ENCODE measurements at places on chromosomes 5 and 9. TPM values are rescaled to one million over a fixed set of nuclear protein-coding genes. Genes with fewer than 3 reads are reported as not detected.

GRCh38 chr9:121185774-121186403 lies 15.8 kb downstream of the RAB14 start:
- DNase-seq: no peak

GRCh38 chr9:112881331-112881730 lies 9.3 kb downstream of the SLC46A2 start:
- DNase-seq: no peak

GRCh38 chr9:119761812-119762211 lies 392.6 kb upstream of the BRINP1 start:
- DNase-seq: no peak

DNA sequence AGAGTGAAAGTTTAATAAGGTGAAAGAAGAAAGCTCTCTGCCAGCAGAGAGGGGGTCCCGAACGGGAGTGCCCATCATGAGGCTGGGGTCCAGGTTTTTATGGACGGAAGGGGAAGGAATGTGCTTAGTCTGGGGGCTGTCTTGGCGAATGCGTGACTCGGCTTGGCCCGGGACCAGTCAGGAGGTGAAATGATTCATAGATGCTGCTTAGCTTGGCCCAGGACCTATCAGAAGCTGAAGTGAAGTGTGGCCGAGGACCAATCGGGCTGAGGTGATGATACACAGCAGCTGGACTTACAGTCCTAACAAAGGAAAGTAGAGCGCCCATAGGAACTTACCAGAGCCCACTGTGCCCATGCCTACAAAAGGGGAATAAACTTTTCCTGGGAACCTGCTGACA lies 3.9 kb upstream of the FKTN start:
- no peak for DNase-seq

GRCh38 chr5:3993856-3994473 lies 398.3 kb downstream of the IRX1 start:
- no peak for DNase-seq

DNA sequence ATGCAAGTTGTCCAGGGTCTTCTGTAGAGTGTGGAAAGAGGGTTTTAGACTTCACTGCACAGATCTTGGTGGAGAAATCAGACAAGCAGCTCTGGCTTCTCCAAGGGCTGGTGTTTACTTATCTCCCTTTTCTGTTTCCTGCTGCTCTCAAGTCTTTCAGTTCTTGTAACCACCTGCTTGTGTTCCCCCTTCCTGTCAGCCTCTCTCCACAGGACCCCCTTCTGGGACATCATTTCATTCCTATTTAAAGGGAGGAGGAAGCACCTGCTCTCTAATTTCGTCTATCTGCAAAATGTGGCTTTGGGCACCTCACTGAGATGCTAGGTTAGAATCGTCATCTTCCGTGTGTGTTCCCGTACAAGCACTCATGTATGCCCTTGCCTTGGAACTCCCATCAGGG lies 636.2 kb downstream of the MTRR start:
- DNase-seq: no peak

- no peak for DNase-seq
Observed at GRCh38 chr5:3382782-3383181, 212.8 kb upstream of the IRX1 start.

- no peak for DNase-seq
Observed at GRCh38 chr9:68904454-68904853, 109.5 kb downstream of the PRKACG start.

DNA sequence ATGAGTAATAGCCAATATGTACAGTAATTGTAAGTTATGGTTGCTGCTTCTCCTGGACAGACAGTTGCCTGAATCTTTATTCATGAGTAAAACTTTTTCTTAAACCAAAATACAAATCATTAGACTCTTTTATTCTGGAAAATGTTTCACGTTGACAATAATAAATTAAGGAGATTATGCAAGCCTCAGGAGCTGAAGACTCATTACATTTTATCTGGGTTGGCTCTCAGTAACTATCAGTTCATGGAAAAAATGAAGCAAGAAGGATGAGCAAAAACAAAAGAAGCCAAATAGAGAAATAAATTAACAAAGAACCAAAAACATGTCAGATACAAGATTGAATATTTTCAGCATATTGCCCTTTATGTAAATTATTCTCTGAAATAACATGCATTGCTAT lies 88.9 kb upstream of the PRR16 start:
- no peak for DNase-seq

- DNase-seq: no peak
Observed at GRCh38 chr5:111251921-111252320, 27.7 kb downstream of the CAMK4 start.

- no peak for DNase-seq
Observed at GRCh38 chr9:122846371-122846940, 18.1 kb upstream of the PDCL start.

GRCh38 chr5:133754575-133755169 lies 142.3 kb upstream of the FSTL4 start:
- peak; percentile 5 for DNase-seq

GRCh38 chr9:107336718-107337360 lies 53.8 kb downstream of the RAD23B start:
- no peak for DNase-seq

GRCh38 chr9:36547598-36547997 lies 25.1 kb upstream of the MELK start:
- DNase-seq: no peak

GRCh38 chr5:108654051-108654450 lies 93.6 kb upstream of the FER start:
- no peak for DNase-seq

- DNase-seq: peak; percentile 85
Observed at GRCh38 chr5:168796593-168797580, 217.7 kb upstream of the PANK3 start.

DNA sequence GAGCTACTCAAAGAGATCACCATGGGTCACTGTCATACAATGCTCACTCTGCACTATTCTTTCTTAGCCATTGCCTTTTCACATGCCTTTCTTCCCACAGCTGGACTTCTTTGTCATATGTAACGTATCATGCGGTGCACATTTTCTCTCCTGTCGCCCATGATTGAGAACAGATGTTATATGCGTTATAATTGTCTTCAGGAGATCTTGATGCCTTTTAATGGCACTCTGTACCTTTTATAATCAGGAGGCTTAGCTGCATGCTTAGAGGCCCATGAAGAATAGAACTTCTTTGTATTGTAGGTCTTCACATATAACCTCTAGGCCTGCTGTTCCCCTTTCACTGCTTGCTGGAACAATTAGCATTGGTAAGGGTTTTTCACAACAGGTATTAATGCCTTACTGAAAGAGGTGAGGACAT lies 436.1 kb downstream of the CDH10 start:
- DNase-seq: no peak

The TPPP gene
- 3.9 TPM for total RNA-seq

The PRLR gene
- 1.1 TPM for total RNA-seq

The PCDHB15 gene
- 4.3 TPM for total RNA-seq

The FIBCD1 gene
- not detected for total RNA-seq

The ZBED3 gene
- 3.2 TPM for total RNA-seq

The CXCL14 gene
- total RNA-seq: 21.3 TPM

The PCDHA9 gene
- 0.04 TPM for total RNA-seq

The INSL6 gene
- not detected for total RNA-seq

The PCDHAC2 gene
- 1.9 TPM for total RNA-seq

Measured in muscle of leg (tissue), 16 donors.